ENCODE measurements at places on chromosomes 3 and 15. TPM values are rescaled to one million over a fixed set of nuclear protein-coding genes. Genes with fewer than 3 reads are reported as not detected.

- no peaks in the 10 kb centered on the region for H3K27me3 ChIP-seq
- H3K4me1 ChIP-seq, result no peaks in the 10 kb centered on the region
- no peak for DNase-seq
Measured at GRCh38 chr15:56877255-56877970, 41.0 kb upstream of the TCF12 start.

GRCh38 chr15:53807501-53807900 lies 48.0 kb upstream of the WDR72 start:
- no peak overlapping the region for H3K27ac ChIP-seq
- H3K4me3 ChIP-seq, result no peak overlapping the region
- H3K4me1 ChIP-seq, result no peaks in the 10 kb centered on the region
- no peak for DNase-seq
- peaks cover 4% of the 10 kb centered on the region for H3K27me3 ChIP-seq
- no peaks in the 10 kb centered on the region for H3K36me3 ChIP-seq

GRCh38 chr15:67164811-67165253 lies 89.6 kb downstream of the AAGAB start:
- peaks cover 5% of the 10 kb centered on the region for H3K4me1 ChIP-seq
- H3K27me3 ChIP-seq, result no peaks in the 10 kb centered on the region
- peaks cover 4% of the 10 kb centered on the region for H3K36me3 ChIP-seq
- DNase-seq, result no peak

DNA sequence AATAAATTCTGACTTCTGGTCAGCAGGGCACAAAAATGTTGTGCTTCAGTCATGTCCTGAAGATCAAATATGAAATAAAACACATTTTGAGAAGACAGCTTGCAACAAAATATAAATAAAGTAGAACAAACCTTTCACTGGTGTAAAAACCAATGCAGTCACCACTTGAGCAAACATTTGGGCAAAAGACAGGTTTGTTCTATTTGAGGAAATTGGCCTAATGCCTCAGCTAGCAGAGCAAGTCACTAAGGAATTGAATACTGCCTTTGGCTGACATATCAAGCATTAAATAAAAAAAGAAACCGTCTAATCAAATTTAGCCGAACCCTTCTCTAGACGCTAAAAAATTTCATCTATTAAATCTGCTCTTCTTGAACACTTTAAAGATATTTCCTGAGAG lies 475.4 kb upstream of the CNTN3 start:
- no peaks in the 10 kb centered on the region for H3K4me1 ChIP-seq
- H3K4me3 ChIP-seq, result no peak overlapping the region
- no peaks in the 10 kb centered on the region for H3K36me3 ChIP-seq
- H3K27me3 ChIP-seq, result no peaks in the 10 kb centered on the region
- DNase-seq, result no peak

DNA sequence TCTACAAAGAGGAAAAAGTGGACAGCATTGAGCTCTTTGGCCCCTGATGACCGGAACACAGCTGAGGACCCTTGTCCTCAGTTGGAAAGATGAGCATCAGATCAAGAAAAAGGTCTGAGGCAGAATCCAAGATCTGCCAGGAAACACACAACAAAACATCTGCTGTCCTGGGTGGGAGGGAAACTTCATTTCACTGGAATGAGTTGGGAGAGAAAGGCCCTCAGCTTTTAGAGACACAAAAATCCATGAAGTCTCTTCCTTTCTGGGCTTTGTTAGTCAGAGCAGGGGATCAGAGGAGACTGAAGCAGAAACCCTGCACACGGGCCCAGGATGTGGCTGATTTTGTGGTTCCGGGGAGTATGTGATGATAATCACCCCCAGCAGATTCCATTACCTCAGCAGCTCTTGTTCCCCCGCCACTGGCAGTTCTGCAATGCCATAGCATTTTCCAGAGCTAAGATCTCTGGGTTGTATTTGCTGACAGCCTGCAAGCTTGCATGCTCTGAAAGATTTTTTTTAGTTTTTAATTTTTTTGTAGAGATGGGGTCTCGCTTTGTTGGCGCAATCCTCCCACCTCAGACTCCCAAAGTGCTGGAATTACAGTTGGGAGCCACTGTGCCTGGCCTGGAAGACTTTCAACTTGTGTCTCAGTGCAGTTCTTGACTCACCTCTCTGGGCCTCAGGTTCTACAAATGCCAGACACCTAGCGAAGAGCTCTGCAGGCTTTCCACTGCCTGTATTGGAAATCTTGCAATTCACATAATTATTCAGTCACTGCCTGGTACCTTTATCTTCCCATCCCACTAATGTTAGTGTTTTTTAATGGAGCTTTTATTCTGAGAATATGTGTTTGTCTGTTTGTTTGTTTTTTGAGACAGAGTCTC lies 5.8 kb upstream of the TATDN2 start:
- H3K27ac ChIP-seq, result peak overlapping the region; percentile 95
- peaks cover 58% of the 10 kb centered on the region for H3K36me3 ChIP-seq
- no peaks in the 10 kb centered on the region for H3K27me3 ChIP-seq
- peak; percentile 83 for DNase-seq
- H3K4me3 ChIP-seq, result peak overlapping the region; percentile 47
- H3K4me1 ChIP-seq, result peaks cover 53% of the 10 kb centered on the region

DNA sequence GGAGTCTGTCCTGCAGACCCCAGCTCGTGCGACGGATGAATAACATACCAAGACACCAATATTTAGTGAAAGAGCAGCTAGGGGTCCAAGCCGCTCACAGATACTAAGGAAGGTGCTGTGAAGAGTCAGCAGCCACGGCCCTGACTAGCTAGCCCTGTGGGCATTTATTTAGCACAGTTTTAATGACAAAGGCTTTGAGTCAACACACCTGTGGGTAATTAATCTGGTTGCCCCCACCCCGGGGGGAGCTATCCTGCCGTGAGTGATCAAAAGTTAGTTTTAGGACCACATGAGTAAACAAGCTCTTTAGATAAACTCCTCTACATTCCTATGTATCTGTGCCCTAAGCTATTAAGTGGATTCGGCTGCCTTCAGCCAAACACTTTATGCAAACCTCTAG lies 18.7 kb downstream of the CAPN3 start:
- no peak for DNase-seq
- no peak overlapping the region for H3K4me3 ChIP-seq
- H3K27me3 ChIP-seq, result no peaks in the 10 kb centered on the region
- no peak overlapping the region for H3K27ac ChIP-seq

DNA sequence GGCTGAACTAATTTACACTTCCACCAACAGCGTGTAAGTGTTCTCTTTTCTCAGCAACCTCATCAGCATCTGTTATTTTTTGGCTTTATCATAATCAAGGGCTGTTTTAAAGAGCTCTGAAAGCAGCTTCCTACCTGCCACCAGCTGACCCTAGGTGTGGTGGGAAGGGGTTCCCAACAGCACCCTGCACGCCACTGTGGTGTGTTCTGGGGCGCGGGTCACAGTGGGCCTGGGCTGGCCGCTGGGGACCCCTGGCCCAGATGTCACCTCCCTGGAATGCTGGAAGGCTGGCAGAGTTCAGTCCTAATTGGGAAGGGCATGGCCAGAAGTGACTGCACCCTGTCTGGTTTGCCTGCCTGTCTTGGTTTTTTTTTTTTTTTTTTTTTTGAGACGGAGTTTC lies 82.2 kb downstream of the ASB7 start:
- H3K4me3 ChIP-seq, result no peak overlapping the region
- H3K36me3 ChIP-seq, result peaks cover 2% of the 10 kb centered on the region
- peaks cover 3% of the 10 kb centered on the region for H3K27me3 ChIP-seq
- H3K4me1 ChIP-seq, result no peaks in the 10 kb centered on the region
- H3K27ac ChIP-seq, result no peak overlapping the region

GRCh38 chr15:39251413-39252133 lies 329.3 kb upstream of the THBS1 start:
- H3K4me3 ChIP-seq, result peak overlapping the region; percentile 26
- H3K27me3 ChIP-seq, result peaks cover 24% of the 10 kb centered on the region
- peak; percentile 24 for DNase-seq
- H3K27ac ChIP-seq, result peak overlapping the region; percentile 83

Gene CALML4
- 7.4 TPM for total RNA-seq

Gene RPP14
- 24.8 TPM for total RNA-seq

Gene DOCK3
- total RNA-seq, result 1.9 TPM

Measured in activated naive CD8-positive, alpha-beta T cell treated with anti-CD3 and anti-CD28 coated beads for 36 hours (primary cell).